ENCODE measurements at places on chromosomes 3 and 15.

- no peak for DNase-seq
These were observed 53.2 kb downstream of the LHFPL4 start for GRCh38 chr3:9500108-9501050.

- DNase-seq = no peak
These were observed 64.5 kb downstream of the MDFIC2 start for GRCh38 chr3:70247955-70248354.

GRCh38 chr3:25507811-25508210, 79.7 kb downstream of the RARB start:
- no peak for DNase-seq

DNA sequence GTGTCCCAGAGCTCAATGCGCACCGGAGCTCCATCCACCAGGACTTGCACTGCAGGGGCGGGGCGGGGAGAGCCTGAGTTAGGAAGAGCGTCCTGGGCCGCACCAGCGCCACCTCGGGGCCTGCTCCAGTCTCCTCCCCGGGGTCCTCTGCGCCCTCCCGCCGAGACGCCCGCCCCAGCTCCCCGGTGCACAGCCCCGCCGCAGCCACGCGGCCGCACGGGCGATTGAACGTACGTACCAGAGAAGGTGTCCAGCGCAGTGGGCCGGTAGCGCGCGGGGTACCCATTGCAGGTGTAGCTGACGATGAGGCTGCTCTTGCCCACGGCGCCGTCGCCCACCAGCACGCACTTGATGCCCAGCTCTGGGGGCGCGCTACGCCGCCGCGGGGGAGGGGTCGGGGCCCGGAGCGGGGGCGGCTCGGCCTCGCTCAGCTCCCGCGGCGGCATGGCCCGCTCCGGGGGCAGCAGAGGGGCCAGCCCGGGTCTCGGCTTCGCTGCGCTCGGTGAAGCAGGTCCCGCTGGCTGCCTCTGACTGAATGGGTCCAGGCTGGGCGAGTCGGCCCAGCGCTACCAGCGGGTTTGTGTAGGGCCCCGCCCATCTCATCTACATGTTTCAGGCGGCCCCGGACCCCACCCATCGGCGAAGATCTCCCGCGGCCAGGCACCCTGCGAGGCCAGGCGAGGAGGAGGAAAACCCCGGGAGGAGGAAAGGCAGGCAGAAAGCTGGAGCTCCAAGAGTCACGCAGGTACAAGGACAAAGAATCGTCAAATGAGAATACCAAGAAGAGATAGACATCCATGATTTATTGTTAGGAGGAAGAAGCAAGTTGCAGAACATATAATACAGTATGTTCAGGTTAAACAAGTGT, at the start of gene RHOV:
Gene RHOV (minus strand): TSS at position 541 of the 868 bp plus-strand sequence. CDS start 95 bp downstream, at position 446.
- no peak for DNase-seq

DNA sequence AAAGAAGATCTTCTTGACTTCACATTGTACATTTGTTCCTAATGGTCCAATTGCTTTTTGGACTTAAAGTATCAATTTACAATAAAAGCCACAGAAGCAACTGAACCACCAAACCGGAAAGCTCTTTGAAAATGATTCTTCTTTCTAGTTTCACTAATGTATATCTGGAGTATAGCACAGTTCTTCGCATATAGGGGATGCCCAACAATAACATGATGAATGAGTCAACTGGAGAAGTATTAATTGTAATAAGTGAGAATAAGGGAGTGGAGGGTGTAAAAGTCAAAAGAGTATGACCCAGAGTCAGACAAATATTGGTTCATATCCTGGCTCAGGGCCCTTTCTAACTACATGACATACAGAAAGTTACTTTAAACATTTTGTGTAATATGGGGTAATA, 425.2 kb downstream of the ZBTB20 start:
- DNase-seq = no peak

GRCh38 chr3:111311709-111312235, 230.2 kb upstream of the CD96 start:
- DNase-seq = no peak

GRCh38 chr3:60912142-60912541, 339.1 kb downstream of the FHIT start:
- DNase-seq = no peak

DNA sequence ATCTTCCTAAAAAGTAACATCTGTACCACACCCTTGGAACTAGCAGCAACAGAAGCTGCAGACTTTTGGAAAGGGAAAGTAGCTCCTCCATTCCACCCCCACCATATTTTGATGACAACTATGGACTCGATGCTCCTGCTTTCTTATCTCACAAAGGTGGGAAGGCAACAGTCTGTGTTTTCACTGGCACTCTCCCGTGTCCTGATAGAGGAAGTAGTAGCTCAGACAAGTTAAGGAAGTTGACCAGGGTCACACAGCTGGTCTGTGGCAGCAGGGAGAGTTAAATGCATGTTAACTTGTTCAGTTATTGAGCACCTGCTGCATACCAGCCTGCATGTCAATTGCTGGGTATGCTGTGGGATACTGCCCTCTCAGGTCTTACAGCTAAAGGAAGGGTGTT, 33.1 kb downstream of the BHLHE40 start:
- no peak for DNase-seq

GRCh38 chr3:15055019-15055557, 10.0 kb downstream of the MRPS25 start:
- DNase-seq = no peak

DNA sequence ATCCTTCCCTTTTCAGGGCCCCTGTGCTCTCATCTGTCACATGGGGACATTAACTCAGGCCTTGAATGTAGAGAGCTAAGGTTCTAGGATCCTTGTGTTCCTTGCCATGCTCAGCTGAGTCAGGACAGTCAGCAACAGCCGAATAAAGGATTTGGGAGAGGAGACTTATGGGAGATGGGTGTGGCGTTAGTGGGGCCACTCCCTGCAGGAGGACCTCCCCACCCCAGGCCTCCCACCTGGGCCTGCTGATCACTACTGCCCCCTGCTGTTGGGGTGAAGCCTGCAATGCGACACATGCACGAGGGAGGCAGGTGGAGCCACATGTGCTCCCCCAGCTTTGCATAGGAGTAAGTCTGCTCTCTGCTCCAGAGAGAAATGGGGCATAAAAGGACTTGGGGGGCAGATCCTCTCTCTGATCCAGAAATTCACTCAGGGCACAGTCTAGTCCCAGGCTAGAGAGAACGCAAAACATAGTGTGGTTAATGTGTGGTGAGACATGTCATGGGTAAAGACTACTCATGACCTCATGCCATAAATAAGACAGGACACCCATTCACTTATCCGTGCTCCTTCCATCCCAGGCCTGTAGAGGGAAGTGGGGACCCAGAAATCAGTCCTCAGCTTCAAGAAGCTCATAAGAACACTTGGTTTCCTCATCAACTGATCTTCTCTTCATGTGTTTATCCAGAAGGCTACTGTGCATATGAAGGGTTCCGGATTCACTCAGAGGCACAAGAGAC, 19.4 kb downstream of the RBP1 start:
- DNase-seq = no peak

- no peak for DNase-seq
These were observed 14.2 kb downstream of the ST8SIA2 start for GRCh38 chr15:92407916-92408315.

GRCh38 chr15:59993950-59994401, 10.1 kb upstream of the FOXB1 start:
- DNase-seq = no peak

All from substantia nigra (tissue), 51 donors.